Hematopoietic multipotent progenitor cell treated with erythropoietin and hydrocortisone succinate and interleukin-3 and kit ligand, for 4 days (in vitro differentiated cells): ENCODE measurements at places on chromosomes 2 and 18.

GRCh38 chr2:239005586-239005985 is 157.7 kb downstream of the TWIST2 start:
- DNase-seq, result no peak

- DNase-seq, result no peak
Observed at GRCh38 chr18:33277431-33277830, 163.1 kb downstream of the CCDC178 start.

GRCh38 chr2:192888109-192888508 is 693.4 kb upstream of the TMEFF2 start:
- no peak for DNase-seq

DNA sequence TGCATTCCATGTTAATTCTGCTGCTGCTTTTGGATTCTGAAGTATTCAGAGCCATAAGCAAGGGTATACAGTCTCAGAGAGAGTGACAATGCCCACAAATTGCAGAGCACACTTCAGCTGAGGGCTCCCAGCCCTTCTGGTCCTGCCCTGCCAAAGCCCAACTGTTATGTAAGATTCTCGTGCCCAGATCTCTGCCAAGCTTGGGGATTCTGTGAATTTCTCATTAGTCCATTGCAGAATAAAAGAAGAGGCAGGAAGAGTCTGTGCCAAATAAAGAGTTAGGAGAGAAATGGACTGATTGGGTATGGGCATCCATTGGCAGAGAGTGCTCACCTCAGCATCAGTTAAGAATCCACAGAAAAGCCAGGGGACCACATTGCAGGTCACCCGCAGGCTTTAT is 112.0 kb upstream of the PNPT1 start:
- DNase-seq, result no peak

DNA sequence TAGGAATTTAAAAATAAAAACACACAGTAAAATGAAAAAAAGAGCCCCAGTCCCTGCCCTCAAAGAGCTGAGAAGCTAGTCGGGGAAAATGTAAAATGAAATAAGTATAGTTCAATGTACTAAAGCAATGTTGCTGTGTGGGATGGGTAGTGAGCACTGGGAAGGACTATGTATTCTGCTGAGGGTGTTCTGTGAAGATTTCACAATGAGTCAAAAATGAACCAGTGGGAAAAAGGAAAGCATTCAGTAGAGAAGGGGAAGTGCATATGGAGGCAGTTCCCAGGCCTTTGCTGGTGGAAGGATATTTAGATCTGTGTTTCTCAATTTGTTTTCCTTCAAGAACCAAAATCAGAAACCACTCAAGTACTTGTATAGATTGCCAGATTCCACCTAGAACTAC is 1094.7 kb upstream of the KLHL29 start:
- no peak for DNase-seq

GRCh38 chr2:73069041-73069854 is 2.3 kb downstream of the SFXN5 start:
- peak; percentile 81 for DNase-seq

DNA sequence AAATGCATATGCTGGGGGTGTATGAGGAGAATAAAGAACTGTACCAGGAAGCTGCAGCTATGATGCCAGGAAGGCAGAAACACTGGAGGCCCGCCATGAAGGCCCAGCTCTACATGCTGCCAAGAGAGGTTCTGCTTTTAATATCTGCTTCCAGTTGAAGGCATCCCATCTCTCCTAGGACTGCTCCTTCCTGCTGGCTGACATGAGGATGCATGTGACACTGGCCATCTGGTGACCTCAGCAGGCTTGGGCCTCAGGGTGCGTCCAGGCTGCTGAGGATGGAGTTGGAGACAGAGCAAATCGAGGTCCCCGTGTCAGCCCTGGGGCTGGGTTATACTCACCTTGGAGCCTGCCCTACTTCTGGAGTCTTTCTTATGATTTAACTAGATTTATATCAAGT is 49.0 kb downstream of the PSMG2 start:
- no peak for DNase-seq

DNA sequence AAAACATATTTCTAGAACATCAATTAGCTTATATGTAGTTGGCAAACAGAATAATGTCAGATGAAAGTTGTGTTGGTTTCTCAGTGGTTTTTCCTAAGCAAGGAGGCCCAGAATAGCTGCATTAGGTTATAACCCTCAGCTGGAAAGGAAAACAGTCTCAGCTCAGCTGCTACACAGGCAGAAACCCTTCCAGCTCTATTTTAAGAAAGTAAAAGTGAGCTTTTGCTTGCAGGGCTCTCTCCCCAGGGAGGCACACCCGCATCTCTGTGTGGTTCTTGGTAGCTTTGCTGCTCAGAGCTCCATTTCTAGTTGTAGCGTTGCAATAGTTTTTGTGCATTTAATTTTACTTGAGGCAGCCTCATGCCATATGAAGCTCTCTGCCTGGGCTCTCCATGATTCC is 54.6 kb downstream of the PIKFYVE start:
- DNase-seq, result no peak

GRCh38 chr2:16314001-16314400 is 351.6 kb downstream of the CYRIA start:
- no peak for DNase-seq
